ENCODE measurements at places on chromosomes 3 and 15.
A peak's percentile ranks its signal among the peaks of the same experiment; 100 is the strongest.

- DNase-seq, result no peak
These were observed 21.1 kb downstream of the CCDC32 start for GRCh38 chr15:40543631-40544294.

GRCh38 chr3:167941234-167941995, 154.3 kb downstream of the GOLIM4 start:
- peak; percentile 95 for DNase-seq

GRCh38 chr15:64092864-64093626, 593 bp downstream of the CIAO2A start:
- peak; percentile 51 for DNase-seq

GRCh38 chr3:10766049-10766705, 49.9 kb upstream of the SLC6A11 start:
- DNase-seq, result no peak

DNA sequence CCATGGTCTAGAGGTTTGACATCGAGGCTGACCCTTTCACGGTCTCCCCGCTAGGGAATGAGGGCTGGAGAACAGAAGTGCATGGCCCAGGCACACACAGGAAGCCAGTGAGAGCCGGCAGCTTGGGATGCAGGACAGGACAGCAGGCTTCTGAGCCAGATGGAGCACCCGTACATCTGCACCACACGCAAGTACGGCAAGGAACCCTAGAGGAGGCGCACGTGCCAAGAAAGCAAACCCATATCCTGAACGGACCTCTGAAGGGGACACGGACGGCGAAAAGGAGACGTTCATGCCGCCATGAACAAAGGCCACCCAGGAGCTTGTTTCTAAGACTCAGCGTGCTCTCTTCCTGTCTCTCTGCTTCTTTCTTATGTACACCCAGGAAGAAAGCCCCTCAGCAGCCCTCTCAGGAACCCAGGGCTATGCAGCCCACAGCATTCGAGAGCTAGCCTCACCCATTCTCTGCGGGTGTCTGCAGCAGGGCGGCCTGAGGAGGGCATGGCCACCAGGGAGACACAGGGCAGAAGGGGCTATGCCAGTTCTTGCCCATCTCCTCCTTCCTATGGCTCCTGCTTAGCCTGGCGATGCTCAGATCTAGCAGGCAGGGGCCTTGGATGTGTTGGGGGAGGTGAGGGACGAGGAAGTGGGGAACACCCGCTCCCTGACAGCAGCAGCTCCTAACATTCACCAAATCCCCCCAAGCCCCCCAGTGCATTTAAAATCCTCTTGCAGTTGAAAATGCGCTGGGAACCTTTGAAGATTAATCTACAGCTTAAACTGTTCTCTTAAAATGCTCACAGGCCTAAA, 81.3 kb downstream of the PCSK6 start:
- DNase-seq, result no peak

All from CMK (cell line).